ENCODE measurements at places on chromosomes 11 and 22.

GRCh38 chr11:81852896-81853295 lies 880.8 kb downstream of the FAM181B start:
- no peak overlapping the region for H3K27ac ChIP-seq
- H3K4me1 ChIP-seq: peaks cover 43% of the 10 kb centered on the region
- H3K4me3 ChIP-seq: no peak overlapping the region

DNA sequence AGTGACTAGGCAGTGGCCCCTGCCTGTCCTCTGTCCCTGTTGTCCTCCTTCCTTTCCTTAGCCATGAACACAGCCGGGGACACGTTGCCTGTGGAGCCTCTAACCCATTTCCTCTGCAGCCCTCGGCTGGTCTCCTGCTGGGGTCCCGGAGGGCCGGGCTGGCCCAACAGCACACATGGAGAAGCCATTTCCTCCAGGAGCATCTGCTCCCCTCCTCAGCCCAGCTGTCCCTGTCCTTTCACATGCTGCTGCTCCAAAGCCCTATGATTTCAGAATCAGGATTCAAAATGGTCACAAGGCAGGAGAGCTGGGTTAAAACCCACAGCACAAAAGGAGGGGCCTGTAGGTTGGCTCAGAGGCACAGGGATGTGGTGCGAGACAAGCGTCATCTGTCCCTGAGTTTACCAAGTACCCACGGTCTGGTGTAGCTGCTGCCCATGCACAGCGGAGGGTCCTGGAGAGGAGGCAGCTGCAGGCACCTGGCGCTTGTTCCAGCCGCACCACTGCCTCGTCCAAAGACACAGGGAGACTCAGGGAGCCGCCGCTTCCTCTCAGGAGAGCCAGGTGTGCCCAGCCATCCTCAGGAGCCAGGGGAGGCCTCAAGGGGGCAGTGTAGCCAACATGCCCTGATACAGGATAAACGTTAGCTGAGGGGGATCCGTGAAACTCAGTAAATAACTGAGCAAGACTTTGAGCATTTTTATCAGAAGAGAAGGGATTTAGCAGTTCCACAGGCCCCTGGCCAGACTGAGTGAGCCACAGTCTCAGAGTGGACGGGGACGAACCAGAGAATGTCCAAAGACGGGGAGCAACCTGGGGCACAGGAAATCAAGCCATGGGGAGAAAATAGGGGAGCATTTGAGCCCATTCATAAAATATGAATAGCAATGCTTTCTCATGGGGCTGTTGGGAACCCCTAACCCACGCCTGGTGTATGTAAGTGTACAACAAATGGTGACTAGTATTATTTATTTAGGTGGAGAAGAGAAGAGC lies 3.9 kb upstream of the VSIG10L2 start:
- H3K36me3 ChIP-seq: no peaks in the 10 kb centered on the region
- no peaks in the 10 kb centered on the region for H3K27me3 ChIP-seq
- peak; percentile 41 for DNase-seq
- no peak overlapping the region for H3K27ac ChIP-seq

DNA sequence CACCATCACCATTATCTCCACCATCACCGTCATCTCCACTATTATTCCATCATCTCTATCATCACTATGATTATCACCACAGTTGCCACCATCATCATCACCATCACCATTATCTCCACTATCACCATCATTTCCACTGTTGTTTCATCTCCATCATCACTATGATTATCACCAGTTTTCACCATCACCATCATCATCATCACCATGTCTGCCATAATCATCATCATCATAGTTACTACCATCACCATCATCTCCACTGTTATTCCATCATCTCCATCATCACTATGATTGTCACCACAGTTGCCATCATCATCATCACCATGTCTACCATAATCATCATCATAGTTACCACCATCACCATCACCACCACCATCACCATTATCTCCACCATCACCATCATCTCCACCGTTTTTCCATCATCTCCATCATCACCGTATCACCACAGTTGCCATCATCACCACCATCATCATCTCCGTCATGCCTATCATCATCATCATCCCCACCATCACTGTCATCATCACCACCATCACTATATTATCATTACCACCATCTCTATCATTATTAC lies 264.9 kb downstream of the BRD1 start:
- H3K27ac ChIP-seq: no peak overlapping the region
- DNase-seq: no peak
- no peaks in the 10 kb centered on the region for H3K27me3 ChIP-seq
- H3K4me3 ChIP-seq: no peak overlapping the region

DNA sequence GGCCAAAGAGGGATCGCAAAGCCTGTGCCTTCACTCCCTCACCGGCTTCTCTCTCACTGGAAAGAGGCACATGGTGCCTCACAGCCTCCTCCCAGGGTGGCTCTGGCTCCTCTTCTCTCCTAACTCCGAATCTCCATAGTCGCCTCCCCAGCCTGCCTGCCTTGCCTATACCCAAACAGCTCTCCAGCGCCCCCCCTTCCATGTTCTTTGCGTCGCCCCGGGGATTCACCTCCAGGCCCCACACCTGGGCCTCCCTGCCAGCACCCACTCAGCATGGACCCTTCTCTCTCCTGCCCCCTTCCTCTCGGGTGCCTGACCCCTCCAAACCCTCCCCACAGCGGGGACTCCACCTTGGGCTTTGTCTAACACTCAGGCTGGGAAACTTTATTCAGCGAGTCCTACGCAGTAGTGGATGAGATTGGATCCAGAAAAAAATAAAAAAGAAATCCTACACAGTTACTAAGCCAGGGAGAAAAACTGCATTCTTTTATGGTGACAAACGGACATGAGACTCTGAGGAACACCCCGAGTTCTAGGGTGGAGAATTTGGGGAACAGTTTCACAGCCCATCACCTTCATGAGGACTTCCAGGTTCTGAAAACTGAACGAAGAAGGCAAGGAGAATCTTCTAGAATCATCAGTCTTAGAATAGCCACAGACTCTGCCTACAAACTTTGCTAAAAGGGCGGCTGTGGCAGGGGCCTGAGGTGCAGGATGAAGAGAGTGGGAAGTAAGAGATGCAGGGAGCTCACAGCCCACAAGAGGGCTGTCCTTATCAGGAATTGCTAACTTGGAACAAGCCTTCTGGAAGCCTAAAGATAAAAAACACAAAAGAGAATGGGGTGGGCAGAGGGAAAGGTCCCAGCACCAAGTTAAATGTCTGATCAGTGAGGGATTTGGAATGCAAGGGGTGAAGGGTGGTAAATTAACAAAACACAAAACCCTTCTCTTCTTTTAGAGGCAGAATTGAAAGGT lies 5.3 kb downstream of the PPM1F start:
- H3K36me3 ChIP-seq: peaks cover 16% of the 10 kb centered on the region
- no peaks in the 10 kb centered on the region for H3K27me3 ChIP-seq
- no peak overlapping the region for H3K4me3 ChIP-seq
- no peak for DNase-seq

DNA sequence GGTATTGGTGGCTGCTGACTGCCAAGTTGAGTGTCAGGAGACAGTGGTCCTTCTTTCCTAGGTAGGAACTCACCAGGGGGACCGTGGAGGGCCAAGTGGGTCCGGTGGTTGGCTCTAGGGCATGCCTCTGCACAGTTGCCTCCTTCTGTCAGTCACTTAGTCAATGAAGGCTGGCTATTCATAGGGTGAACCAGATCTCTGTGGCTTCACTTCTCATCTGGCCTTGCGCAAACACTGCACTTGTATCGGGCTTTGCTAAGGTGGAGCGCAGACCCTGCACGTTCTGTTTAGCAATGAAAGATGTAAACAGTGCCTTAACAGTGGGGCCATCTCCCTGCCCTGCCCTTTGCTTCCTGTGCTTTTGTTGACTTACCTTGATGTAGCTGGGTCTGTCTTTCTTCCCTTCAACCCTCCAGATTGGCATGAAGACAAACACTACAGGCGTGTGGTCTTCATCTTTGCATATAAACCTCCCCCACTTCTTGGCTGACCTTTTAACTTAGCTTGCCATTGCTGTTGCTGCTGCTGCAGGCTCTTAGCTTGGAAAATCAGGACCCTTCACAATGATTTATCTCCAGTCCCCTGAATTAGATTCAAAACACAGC lies 6.7 kb upstream of the SORL1-AS1 start:
- no peak overlapping the region for H3K27ac ChIP-seq
- H3K4me1 ChIP-seq: no peaks in the 10 kb centered on the region
- H3K27me3 ChIP-seq: no peaks in the 10 kb centered on the region
- H3K36me3 ChIP-seq: no peaks in the 10 kb centered on the region

Measured in lung (tissue), 17 donors.